ENCODE measurements at places on chromosomes 12 and 14.

DNA sequence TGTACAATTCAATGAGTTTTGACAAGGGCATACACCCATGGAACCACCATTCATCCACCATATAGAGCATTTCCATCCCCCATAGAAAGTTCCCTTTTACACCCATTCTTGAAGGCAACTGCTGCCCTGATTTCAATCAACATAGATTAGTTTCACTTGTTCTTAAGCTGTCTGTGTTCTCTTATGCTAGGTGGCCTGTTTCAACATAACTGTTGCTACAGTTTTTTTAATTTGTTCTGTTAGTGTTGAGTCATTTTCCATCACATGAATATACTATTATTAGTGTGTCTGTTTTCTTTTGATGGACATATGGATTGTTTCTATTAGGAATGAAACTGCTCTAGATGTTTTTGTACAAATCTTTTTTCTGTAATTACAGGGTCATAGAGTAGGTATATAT is 123.4 kb downstream of the PTPRQ start:
- no peak for DNase-seq

GRCh38 chr12:57527184-57527583 is 4.6 kb downstream of the MBD6 start:
- no peak for DNase-seq

- DNase-seq, result no peak
Observed at GRCh38 chr12:60205500-60205899, 609.7 kb downstream of the SLC16A7 start.

DNA sequence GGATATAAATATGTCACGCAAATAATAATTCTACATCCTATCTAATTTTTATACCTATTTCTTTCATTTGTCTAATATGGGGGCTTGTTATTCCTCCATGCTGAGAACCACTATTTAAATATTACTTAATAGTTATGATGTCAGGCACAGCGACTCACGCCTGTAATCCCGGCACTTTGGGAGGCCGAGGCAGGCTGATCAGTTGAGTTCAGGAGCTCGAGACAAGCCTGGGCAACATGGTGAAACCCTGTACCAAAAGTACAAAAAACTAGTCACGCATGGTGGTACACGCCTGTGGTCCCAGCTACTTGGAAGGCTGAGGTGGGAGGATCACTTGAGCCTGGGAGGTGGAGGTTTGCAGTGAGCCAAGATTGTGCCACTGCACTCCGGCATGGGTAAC is 45.2 kb downstream of the GXYLT1 start:
- no peak for DNase-seq

DNA sequence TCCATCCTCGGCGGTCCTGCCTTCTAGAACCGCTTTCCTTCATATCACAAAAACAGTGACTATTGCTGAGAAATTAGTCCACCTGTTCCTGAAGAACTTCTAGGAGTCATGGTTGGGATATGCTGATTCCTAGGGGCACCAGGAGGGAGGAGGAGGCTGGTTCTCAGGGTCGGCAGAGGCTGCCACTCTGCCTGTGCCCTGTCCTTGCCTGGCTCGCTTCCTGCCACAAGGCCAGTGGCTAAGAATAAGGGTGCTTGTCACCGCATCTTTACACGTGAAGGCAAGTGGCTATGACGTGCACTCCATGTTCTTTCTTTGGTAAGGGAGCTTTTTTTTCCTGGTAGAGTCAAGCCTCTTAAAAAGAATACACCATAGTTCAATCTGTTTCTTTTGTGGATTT is 18.7 kb upstream of the DGLUCY start:
- DNase-seq, result no peak

GRCh38 chr12:57584690-57585089 is 6.3 kb upstream of the PIP4K2C start:
- no peak for DNase-seq

GRCh38 chr12:121579190-121579791 is 1.5 kb downstream of the KDM2B start:
- DNase-seq, result no peak

GRCh38 chr14:71751264-71751663 is 181.0 kb upstream of the RGS6 start:
- no peak for DNase-seq
